ENCODE measurements at places on chromosomes 3 and 15.

DNA sequence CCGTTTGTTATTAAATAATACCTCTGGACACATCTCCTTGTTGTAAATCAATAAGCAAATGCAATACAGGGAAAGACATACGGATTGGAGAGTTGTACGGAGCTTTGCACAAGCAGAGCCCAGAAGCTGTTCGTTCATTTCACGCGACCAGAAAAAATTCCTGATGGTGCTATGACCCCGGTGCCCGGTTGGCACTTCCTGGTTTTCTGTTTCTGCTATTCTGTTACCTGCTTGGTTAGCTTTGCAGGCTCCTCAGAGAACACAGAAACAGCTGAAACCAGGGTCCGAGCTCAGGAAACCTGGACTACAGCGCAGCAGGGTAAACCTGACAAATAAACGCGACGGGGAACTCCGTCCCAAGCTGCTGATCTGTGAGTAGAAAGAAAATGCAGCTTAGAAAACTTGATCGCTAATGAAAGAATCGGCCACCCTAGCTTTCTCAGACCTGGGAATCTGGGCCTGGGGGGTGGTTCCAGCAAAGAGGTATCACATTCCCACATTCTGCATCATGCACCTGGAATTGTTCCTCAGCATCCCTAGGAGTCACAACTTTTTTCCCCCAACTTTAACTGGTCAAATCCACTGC lies 845 bp downstream of the CNTN3 start:
- DNase-seq, result no peak

- no peak for DNase-seq
Observed at GRCh38 chr3:172519740-172520139, 3.5 kb downstream of the TNFSF10 start.

GRCh38 chr15:96329403-96329981 lies 1.0 kb upstream of the NR2F2 start:
- DNase-seq, result no peak

DNA sequence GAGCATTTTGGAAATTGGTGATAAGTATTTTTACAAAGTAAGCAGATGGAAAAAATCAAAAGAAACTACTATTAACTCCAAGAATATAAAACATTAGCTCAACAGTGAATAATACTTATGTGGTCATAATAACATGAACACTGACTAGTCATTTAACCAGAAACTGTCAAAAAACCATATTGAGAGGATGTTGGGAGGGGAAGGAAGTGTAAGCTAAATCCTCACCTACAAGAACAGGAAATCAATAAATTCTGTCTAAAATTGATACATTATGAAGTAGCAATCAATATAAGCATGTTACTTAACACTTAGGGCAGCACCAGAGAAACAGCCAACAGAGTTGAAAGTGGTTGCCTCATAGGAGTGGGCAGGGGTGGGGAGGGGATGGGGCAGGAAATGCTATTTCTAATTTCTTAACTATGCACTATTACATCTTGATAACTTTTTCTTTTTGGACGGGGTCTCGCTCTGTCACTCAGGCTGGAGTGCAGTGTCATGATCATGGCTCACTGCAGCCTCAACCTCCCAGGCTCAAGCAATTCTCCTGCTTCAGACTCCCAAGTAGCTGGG lies 41.7 kb downstream of the CCR3 start:
- DNase-seq, result no peak

DNA sequence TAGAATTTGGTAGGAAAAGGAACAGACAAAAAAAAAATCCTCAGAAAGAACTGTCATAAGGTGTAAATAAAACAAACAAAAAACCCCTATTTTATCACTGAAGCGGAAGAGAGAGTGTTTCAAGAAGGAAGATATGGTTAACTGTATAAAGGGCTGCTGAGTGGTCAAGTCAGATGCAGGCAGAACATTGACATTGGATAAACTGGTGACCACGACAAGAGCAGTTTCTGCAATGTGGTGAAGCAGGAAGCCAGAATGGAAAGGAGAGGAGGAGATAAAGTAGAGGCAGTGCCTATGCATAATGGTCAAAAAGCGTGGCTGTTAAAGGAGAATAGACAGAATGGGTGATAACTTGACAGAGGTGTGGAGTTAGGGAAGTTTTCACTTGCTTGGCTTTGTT lies 75.3 kb downstream of the CYP19A1 start:
- no peak for DNase-seq

GRCh38 chr15:51377038-51377786 lies 35.8 kb downstream of the GLDN start:
- DNase-seq, result no peak

GRCh38 chr15:87743562-87743961 lies 513.0 kb downstream of the NTRK3 start:
- DNase-seq, result no peak

DNA sequence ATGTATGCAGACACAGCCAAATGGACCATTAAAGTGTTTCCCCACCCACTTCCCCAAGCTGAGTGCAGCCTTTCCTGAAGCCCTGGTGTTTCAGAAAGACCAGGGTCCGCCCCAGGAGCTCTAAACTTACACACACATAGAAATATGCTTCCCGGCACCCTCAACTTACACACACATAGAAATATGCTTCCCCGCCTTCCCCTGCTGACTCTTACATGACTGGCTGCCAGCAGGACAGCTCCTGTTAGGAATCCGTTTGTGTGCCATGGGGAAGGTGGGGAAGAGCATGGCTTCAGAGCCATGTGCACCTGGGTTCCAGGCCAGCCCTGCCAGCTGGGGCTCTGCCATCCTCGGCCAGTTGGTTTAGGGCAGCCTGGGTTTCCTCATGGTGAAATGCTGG lies 3.6 kb downstream of the CLEC3B start:
- no peak for DNase-seq

DNA sequence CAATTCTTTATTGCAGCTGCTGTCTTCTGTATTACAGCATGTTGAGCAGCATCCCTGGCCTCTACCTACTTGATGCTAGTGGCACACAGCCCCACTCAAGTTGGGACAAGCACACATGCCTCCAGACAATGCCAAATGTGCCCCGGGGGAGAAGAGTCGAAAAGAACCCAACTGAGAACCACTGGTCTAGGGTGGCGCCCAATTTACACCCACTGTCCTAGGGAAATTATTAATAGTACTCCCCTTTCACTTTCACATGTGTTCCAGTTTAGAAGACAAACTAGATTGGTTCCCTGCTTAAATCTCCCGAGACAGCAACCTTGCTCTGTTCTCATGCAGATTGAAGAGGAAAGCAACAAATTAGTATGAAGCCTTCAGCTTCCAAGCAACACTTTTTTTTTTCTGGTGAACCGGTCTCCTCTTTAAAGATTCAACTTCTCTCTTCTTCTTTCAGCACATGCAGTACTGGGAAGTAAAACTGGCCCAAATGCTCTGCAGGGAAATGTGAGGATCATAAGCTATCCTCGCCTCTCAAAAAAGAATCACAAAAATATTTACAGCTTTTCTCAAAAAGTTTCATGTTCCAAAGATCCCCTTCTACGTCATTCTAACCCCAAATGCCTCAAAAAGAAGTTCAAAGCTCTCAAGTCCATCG lies 823.9 kb upstream of the CFAP20DC start:
- no peak for DNase-seq

DNA sequence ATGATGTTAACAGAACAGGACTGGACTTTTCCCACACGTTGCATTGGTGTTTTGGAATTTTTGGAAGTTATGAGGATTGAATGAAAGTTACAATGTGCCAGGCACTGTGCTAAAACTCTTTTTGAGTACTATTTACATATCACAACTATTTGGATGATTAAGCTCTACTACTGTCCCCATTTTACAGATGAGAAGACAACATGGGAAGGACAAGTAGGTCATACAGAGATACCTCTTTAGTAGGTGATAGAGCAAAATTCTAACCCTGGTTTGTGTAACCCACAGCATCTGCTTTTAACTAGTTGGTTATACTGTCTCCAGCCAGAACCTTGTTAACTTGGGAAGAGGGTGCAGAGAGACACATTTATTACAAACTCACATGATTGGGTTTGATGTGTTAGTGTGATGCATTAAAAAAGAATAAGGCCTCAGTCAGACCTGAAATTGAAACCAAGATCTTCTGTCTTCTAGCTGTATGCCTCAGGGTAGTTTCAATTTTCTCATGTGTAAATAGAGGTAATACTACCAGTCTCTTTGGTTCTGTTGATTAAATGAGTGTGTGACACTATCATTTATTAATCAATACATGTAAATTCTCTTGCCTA lies 1.4 kb downstream of the NDUFB4 start:
- DNase-seq, result no peak

- DNase-seq, result no peak
Observed at GRCh38 chr3:12440927-12441714, 43.2 kb upstream of the TSEN2 start.

- DNase-seq, result no peak
Observed at GRCh38 chr3:25843332-25843731, 53.4 kb downstream of the OXSM start.

DNA sequence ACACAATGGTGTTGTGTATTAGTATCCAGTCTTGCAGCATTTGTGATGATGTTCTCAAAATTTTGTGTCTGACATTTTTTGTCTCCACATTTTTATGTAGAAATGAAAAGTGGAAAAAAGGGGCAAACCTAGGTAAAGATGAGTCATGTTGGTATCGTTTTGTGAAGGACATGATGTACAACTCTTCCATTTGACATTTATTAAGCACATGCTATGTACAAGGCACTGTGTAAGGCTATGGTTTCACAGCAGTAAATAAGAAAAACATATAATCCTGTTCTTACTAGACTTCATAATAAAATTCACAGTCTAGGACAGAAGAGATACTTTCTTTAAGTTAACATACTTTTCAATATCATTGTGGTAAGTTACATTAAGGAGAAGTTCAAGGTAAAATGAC lies 143.5 kb upstream of the CNTN4 start:
- DNase-seq, result no peak

- DNase-seq, result no peak
Observed at GRCh38 chr3:63964681-63965485, 52.7 kb upstream of the SCAANT1 start.

DNA sequence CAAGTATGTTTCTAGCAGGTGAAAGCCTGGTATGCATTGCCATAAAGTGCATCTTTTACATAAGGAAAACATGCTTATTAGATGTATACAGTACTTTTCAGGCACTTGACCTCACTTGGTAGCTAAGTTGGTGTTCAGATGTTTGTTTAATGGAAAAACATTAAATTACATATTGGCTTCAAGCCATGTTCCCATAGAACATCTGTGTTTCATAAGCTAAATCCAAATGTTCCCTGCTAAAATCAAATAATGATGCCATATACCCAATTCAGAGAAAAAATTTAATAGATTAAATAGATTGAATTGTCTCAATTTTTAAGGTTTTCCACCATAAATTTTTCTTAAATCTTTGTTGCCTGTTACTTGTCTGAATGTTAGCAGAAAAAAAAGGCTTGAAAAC lies 19.1 kb upstream of the RPL22L1 start:
- no peak for DNase-seq

GRCh38 chr15:98671060-98672008 lies 23.0 kb downstream of the IGF1R start:
- no peak for DNase-seq

DNA sequence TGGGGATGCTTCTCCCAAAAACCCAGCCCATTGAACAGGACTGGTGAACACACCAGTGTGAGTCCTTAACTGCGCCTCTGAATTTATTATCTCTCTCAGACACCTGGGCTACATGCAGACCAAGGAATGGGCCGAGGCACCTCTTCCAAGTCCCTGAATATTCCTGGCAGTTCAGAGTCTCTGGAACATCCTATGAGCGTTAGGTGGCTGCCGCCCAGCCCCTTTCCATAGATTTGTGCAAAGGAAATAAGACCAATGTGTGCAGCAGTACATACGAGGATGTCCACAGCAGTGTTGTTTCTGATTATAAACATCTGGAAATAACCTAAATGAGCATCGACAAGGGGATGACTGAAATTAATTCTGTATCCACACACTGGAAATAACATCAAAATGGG lies 104.9 kb upstream of the RPL32 start:
- DNase-seq, result no peak

DNA sequence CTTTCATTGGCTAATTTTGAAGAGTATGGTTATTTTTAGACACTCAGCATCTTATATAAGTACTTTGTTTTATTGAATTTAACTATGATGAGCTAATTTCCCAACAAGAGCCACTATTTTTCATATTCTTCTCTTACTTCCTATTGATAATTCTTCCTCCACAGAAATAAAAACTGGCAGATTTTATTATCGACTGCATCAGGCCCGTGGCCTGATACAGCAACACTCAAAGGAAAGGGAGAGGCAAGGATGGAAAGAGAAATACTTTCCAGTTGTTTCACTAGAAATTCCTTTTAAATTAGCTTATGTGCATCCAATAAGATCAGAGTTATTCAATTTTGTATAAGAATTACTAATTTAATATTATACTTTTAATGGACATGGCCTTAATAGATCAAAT lies 886.3 kb downstream of the ROBO1 start:
- no peak for DNase-seq

DNA sequence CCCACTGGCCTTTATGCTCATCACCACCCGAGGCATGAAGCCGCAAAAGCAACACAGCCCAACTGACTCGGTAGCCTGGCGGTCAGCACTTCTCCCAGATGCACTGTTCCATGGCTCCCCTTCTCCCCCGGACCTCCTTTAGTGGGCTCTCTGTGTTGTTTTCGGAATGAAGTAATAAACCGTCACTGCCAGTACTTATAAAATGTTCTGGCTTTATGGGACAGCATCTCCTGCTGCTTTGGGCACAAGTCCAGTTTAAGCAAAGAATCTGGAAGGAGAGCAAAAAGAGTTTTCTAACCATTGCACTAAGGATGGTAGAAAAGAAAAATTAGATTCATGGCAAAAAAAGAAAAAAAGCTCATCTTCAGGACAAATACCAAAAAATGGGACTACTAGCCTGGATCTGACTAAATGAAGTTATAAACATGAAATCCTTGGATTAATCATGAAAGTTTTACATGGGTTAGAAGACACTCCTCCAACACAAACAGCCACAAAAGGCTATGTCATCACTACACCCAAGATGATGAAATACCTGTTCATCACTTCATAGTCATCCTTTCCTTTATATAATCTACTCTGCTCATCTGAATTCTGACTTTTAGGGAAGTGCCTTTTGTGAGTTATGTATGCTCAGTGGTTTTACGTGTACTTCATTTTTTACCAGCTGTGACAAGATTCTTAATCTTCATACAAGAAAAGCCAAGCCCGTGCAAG lies 89.5 kb upstream of the UBE2E2 start:
- DNase-seq, result no peak

GRCh38 chr3:178645503-178645902 lies 109.3 kb downstream of the KCNMB2 start:
- DNase-seq, result no peak

GRCh38 chr3:150264561-150265279 lies 143.4 kb upstream of the TSC22D2 start:
- no peak for DNase-seq

GRCh38 chr15:27500206-27500605 lies 529.2 kb downstream of the GABRG3 start:
- no peak for DNase-seq

DNA sequence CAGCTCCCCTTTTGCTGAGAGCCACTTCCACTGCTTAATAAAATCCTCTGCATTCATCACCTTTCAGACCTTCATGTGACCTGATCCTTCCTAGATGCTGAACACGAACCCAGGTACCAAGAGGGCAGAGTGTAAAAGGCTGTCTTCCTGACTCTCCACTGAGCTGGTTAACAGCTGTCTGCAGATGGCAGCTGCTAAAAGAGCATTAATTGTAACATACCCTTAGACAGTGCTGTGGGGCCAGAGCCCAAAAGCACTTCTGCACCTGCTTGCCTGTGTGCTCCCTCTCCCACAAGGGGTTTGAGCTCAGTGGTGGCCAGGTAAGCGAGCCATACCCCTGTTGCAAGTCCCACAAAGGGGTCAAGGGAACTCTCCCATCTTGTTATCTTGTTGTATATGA lies 187.3 kb downstream of the UBE2E2 start:
- no peak for DNase-seq
